Activated naive CD4-positive, alpha-beta T cell treated with anti-CD3 and anti-CD28 coated beads for 36 hours (primary cell): ENCODE measurements at places on chromosomes 3 and 15.
A peak's percentile ranks its signal among the peaks of the same experiment; 100 is the strongest.

GRCh38 chr3:77204788-77205187 lies 164.9 kb downstream of the ROBO2 start:
- DNase-seq = no peak

- DNase-seq = no peak
These were observed 70.2 kb upstream of the TRPM1 start for GRCh38 chr15:31171731-31172130.

DNA sequence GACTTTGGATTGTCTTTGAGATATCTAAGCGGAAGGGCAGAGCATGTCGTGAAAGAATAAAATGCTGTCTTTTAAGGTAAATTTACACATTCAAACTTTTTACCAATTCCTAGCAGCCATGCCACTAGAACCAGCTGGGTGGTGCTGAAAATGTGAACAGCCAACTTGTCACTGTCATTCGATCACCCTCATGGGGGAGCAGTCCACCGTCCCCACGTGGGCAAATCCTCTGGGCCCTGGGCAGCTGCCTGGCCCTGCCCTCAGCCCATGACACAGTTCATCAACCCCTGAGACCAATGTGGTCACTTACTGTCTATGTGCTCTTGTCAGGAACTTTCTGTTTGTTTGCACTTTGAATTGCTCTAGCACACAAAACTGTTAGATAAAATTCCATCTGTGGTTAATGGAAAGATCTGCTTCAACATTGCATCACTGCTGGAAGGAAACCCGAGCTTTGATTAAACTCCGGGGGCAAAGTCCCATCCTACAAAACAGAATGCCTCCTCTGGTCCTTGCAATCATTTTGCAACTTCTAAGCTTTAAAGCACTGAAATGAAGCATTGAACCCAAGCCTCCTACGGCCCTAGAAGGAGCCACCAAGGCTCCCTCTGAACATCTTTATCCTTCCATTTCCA lies 50.1 kb downstream of the PCSK6 start:
- no peak for DNase-seq

GRCh38 chr15:95825671-95826411 lies 504.7 kb upstream of the NR2F2 start:
- DNase-seq = no peak

- DNase-seq = no peak
These were observed 57.1 kb downstream of the CHAC1 start for GRCh38 chr15:41010345-41010744.

- peak; percentile 26 for DNase-seq
These were observed 791 bp downstream of the GYG1 start for GRCh38 chr3:148992027-148992634.

- DNase-seq = peak; percentile 30
These were observed 29.8 kb downstream of the PLA1A start for GRCh38 chr3:119627461-119627860.

GRCh38 chr3:127412578-127413317 lies 124.9 kb upstream of the PRR20G start:
- no peak for DNase-seq

DNA sequence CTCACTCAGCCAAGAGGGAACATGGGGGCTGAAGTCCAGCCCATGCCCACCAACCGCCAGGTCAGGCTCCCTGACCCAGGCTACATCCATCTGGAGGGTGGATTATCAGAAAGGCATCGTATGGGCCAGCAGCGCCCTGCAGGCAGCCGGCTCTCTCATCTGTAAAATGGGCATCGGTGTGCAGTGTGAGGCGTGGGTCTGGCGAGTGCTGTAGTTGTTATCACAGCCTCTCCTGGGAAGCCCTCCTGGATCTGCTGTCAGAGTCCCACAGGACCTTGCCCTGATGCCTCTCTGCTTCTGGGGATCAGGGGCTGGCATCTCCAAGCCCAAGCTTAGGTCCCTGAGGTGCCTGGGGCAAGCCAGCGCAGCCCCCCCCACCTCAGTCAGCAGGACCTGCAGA lies 27.4 kb downstream of the CFAP100 start:
- no peak for DNase-seq

DNA sequence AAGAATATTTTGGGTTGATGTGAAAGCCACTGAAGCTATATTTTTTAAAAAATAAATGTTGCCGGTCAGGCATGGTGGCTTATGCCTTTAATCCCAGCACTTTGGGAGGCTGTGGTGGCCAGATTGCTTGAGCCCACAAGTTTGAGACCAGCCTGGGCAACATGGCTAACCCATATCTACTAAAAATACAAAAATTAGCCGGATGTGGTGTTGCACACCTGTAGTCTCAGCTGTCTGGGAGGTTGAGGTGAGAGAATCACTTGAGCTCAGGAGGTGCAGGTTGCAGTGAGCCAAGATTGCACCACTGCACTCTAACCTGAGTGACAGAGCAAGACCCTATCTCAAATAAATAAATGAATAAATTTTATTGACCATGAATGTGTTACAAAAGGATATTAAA lies 39.6 kb downstream of the GOLM2 start:
- DNase-seq = no peak

DNA sequence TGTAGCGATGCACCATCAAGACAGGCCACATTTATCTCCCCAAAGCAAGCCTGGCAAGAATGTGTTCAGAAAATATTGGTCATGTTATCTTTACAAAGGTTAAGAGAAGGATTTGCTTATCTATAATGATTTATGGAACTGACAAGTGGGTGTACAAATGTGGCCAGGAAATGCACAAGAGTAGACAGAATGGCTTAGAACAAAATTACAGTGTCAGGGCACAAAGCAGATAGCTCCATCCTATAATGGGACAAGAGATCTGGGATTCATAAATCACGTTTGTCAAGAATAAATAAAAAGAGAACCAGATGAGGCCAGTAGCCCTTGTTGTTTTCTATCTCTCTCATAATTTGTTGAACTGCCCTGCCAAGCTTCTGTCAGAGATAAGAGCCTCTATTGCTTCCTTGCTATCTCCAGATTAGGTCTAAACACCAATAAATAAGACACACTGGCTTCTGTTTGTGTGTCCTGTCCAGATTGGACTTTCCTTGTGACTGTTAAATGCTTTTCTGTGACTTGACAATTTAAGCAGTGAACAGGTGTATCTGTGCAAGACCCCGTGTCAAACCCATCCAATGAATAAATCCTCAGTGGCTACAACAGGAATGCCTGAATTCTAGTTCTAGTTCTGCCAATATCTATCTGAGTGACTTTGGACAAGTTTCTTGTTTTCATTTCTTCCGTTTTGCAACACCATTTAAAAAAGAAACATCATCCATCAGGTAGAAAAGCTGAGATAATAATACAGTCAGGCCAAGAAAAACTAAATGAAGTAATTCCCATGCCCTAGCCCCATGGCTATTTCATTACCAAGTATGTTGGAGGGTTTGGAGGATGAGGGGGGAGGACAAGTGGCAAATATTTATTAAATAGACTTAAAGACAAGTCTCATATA lies 157.2 kb downstream of the DCLK3 start:
- DNase-seq = no peak

- no peak for DNase-seq
These were observed 75.9 kb downstream of the TNIK start for GRCh38 chr3:171384101-171384891.

GRCh38 chr15:85008474-85009260 lies 27.0 kb downstream of the PDE8A start:
- DNase-seq = no peak

GRCh38 chr3:29942297-29942696 lies 661.4 kb downstream of the RBMS3 start:
- DNase-seq = no peak

- DNase-seq = no peak
These were observed 128.8 kb downstream of the SV2B start for GRCh38 chr15:91228890-91229289.

- no peak for DNase-seq
These were observed 746.8 kb upstream of the LMCD1 start for GRCh38 chr3:7754653-7755441.

- no peak for DNase-seq
These were observed 404.7 kb upstream of the TGFBR2 start for GRCh38 chr3:30201715-30202114.

- DNase-seq = no peak
These were observed 188.5 kb downstream of the TPRG1 start for GRCh38 chr3:189360291-189360690.

GRCh38 chr3:181718987-181719911 lies 7.5 kb downstream of the SOX2 start:
- DNase-seq = no peak

GRCh38 chr15:39204031-39204430 lies 376.8 kb upstream of the THBS1 start:
- DNase-seq = no peak

GRCh38 chr3:37943126-37943525 lies 47.5 kb upstream of the VILL start:
- no peak for DNase-seq

DNA sequence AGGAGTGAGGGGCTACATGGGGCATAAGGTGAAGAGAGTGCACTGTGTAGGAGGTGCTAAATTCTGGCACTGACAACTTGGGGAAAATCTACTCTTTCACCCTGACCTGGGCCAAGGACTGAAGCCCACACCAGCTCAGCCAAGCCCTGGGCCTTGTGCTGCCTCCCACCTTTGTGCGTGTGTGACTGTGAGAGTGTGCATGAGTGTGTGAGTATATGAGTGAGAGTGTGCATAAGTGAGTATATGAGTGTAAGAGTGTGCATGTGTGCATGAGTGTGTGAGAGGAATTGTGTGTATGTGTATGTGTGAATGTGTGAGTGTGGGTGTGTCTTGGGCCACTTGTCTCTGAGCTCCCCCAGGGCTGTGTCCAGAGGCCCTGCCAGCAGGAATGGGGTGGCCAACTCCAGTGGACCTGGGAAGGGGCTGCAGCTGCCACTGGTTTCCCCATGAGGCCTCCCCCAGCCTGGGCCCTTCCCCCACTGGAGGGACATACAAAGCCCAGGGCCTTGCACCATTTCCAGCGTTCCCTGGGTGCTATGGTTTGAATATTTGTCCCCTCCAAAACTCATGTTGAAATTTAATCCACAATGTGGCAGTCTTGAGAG lies 15.2 kb downstream of the C3orf22 start:
- DNase-seq = no peak

DNA sequence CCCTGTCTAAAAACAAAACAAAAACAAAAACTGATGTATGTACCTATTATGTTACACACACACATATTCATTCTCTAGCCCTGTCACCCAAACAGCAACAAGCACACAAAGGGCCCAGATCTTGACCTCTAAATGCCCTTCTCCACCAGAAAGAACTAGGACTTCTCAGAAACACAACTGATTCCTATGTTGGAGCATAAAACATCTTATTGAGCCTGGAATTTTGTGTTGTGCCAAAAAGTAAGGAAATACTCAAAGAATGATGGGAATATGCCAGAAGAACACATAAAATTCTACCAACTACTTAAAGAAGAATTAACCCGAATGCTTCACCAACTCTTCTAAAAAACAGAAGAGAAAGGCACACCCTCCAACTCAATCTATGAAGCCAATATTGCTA lies 66.7 kb upstream of the OCA2 start:
- no peak for DNase-seq

DNA sequence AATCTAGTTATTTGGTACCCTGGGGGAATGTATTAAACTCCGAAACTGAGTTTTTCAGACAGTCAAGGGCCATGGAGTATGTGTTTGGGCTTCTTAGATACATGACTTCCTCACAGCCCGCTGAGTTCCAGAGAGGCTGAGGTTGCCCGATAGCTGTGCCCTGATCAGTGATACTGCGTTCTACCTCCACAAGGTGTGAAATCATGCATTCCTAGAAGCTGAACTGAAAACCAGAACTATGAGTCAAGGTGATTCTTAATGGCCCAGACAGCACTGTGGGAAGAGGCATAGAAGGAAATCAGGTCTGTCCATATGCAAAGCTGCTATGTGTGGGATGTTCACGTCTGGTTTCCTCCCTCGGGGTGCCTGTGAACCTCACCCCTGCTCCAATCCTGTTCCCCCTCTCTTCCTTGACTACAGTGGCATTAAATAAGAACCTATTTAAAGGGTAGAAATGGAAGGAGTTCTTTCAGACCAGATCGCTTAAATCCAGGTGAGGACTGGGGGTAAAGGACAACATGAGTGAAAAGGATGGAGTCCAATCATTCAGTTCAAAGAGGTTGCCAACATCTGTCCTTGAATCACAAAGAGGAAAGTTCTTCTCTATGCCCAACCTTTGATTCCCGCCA lies 74.3 kb downstream of the MYO1E start:
- peak; percentile 62 for DNase-seq

GRCh38 chr15:99959326-99959725 lies 226.1 kb upstream of the LYSMD4 start:
- DNase-seq = no peak

DNA sequence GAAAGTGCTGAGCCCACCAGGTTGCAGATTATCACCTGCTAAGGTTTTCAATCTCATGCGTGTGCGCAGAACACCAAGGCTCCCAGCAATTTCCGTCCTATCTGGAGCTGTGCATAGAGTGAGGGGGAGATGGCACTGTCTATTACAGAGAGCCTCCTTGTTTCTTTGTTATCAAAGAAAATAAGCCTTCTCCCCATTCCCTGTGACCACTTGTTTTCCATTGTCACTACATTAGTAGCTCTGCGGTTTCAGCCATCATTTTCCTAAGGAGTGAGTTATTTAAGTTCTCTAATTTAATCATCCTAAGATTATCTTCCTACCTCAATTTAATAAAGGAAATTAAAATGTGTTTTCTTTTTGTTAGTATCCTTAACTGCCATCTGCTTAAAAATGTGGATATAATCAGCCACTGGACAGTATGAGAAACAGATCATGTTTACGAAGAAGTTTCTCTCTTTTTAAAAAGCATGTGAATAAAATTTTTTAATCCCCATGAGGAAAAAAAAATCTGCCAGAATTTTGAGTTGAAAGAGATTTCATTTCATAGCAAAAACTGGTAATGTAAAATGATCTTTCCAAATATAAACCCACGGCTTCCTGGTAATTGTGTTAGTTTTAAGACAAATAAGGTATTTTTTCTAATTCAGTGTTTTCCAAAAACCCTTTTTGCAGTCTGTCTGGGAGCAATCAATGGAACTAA lies 172.3 kb upstream of the UBE2E1 start:
- no peak for DNase-seq

GRCh38 chr3:166554023-166554422 lies 716.8 kb upstream of the BCHE start:
- DNase-seq = no peak

DNA sequence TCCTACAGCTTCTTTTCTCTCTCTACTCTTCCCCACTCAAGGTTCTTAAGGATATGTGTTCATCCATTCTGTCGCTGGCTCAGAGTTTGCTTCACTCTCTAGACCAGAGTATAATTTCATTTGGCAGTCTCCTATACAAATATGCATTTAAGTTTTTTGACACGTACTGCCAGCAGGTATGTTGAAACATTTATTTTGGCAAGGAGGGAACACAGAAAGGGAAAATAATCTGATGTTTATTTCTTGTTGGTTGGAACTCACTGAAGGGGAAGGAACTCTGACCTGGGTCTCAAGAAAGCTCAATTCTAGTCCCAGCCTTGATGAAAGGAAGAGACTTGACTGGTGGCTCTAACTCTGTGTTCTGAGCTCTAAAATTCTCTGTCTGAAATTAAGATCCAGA lies 21.6 kb downstream of the FANCD2 start:
- no peak for DNase-seq
